ENCODE measurements at places on chromosomes 1 and 21.

- peak; percentile 43 for DNase-seq
Observed at GRCh38 chr1:107057197-107058133, 991 bp downstream of the PRMT6 start.

- no peak for DNase-seq
Observed at GRCh38 chr21:33551664-33552063, 8.8 kb downstream of the SON start.

DNA sequence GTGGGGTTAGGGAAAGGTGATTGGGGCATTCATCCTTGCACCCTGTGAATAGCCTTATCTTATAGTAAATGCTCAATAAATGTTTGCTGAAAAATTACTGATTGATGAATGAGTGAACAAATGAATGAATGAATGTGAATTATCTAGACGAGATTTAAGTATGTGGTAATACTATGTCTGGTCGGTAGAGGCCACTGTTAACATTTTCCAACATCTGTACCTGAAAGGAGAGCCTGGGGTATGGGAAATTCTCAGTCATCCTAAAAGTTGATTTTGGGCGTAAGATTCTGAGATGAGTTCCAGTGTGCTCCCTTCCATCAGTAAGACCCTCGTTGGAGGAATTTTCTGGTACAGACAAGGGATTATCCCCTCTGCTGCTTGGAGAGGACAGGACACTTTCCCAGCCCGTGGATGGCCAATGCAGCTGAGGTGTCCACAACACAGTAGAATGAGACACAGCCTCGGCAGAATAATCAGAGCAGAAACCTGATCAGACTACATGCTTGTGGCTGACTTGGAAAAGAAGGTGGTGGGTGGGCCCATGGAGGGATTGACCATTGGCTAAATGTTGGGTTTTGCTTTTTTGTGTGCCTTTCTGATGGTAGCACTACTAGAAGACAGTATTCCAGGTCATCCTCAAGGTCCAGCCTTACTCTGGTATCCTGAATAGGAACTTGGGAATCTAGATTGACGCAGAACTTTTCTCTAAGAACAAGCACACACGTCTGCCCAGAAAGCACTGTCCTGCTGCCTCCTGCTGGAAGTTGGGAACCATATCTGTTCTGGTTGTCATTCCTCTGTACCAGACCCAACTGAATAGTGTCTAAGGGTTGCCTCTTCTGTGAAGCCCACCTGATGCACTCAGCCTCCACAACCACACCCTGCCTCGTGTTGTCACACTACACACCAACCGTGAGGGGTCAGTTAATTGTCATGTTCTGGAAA, 262.0 kb downstream of the TNR start:
- DNase-seq: no peak

- DNase-seq: no peak
Observed at GRCh38 chr1:101128211-101128727, 102.7 kb upstream of the DPH5 start.

- DNase-seq: no peak
Observed at GRCh38 chr1:209989525-209989924, 51.5 kb downstream of the SYT14 start.

DNA sequence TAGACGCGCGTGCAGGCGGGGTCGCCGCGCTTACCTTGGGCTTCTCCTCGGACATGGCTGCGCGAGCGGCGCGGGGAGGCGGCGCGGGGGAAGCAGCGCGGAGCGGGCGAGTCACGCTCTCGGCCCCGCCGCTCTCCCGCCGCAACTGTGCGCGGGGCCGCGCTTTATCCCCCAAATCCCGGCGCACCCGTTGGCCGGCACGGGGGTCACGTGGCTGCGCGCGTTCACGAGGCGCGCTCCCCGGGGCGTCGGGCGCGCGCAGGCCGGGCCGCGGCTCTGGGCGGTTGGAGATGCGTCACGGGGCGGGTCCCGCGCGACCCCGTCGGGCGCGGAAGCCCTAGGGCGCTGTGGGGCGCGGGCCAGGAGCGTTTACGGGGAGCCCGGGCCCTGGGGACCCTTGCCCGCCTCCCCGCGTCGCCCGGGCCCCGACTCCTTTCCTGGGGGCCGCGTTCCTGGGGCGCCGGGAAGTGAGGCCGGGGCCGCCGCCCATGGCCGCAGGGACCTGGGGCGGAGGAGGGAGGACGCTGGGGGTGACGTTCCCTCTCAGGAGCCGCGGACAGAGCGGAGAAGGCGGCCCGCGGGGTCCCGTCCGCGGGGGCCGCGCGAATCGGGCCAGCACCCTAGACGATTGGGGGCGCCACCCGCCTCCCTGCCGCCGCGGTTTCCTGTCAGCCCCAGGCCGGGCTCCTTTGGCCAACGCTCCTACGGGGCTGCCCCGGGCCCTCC, at the start of gene SUMO3:
SUMO3 (minus strand) TSS at position 149 of the 726 bp plus-strand sequence; CDS start at position 55, 94 bp downstream.
- peak; percentile 71 for DNase-seq

GRCh38 chr1:158933621-158934020, 2.3 kb downstream of the PYHIN1 start:
- DNase-seq: no peak

DNA sequence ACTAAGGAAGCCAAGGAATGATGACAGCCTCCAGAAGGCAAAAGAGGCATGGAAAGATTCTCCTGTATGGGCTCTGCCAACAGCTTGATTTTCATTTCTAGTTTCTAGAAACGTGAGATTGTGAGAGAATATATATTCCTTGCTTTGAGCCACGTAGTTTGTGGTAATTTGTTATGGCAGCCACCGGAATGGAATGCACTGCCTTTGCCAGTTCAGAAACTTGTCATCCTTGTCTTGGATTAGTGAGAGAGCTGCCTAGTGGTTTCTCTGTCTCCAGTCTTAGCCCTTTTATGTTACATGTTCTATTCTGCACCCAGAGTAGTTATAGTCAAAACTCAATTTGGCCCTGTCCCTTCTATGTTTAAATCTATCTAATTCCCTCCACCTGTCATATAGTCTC, 216.0 kb upstream of the PTGFR start:
- no peak for DNase-seq

GRCh38 chr1:3453891-3454810, at the start of gene ARHGEF16:
Gene ARHGEF16, plus strand, starts transcription at chr1:3454665. Its CDS starts 8,420 bp downstream, at chr1:3463085.
- DNase-seq: no peak

GRCh38 chr21:26884436-26884835, 39.2 kb upstream of the ADAMTS1 start:
- DNase-seq: no peak

DNA sequence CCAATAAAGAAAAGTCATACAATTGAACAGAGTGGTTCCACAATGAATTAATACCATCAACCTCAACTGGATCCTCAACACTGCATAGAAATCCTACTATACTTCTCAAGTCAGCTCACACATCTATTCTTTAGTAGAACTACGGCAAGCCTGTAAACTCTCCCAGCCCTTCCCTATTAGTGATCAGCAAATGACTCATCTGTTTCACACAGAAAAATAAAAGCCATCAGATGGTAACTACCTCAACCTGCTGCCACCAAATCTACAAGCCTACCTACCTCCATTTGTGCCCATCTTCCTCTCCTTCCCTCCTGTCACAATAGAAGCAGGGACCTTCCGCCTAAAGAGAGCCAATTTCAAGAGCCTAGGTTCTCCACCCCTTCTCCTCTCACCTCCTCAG, 63.6 kb downstream of the DMAP1 start:
- no peak for DNase-seq

DNA sequence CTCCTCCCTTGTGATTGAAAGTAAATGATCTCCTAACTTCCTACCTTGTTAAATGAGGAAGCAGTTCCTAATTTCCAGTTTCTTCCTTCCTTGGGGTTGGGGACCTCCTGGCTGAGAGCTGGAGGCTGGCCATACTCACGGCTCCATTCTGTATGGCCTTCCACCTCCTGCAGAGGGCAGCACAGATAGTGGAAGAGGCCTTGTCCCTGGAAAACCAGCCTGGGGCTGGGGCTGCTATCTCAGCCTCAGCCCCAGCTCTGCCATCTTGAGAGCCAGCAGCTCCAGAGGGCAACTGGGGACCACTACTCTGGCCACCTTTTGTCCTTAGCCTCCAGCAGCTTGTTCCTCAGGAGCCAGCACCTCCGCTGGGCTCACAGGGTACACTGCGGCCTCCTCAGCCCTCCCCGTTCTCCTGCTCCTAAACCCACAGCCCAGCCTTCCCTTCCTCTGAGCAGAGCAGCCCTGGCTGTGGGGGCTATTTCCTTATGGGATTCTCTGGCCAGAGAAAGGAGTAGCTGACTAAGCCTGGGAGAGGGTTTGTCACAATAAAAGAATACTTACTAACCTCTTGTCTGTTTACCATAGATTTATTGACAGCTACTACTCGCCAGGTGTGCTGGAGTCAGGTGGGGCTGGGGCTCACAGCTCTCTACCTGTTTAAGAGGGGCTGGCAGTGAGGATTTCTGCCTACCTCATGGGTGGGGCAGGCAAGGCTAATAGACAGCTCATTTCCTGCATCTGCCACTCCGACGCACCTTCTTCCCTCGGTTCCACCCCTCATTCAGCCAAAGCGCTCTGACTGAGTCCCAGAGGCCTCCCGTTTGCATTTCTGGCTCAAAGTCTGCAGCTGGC, 6.3 kb downstream of the TMEM234 start:
- DNase-seq: no peak

GRCh38 chr1:24503870-24504523, 1.4 kb downstream of the RCAN3 start:
- DNase-seq: no peak

DNA sequence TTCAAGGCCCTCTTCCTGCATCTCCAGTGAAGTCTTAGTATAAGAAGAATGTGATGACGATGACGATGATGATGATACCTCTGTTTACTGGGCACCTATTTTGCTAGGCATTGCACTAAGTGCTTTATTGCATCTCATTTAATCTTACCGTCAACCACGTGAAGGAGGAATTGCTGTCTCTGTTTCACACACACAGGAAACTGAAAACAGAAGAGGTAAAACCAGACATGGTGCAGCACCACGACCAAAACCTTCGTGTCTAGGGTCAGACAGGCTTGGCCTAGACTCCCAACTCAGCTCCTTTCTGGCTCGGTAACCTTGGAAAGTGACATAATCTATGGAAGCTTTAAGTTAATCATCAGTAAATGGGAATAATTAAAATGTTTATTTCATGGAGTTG, 20.7 kb upstream of the KCNA2 start:
- no peak for DNase-seq

GRCh38 chr1:65278376-65279069, 30.8 kb upstream of the DNAJC6 start:
- no peak for DNase-seq

GRCh38 chr1:206573319-206573718, 38.9 kb downstream of the EIF2D start:
- DNase-seq: no peak

GRCh38 chr1:218426343-218426657, 81.2 kb downstream of the TGFB2 start:
- DNase-seq: no peak

- no peak for DNase-seq
Observed at GRCh38 chr1:91026777-91027176, 4.9 kb upstream of the ZNF644 start.

GRCh38 chr1:225824533-225824941, 14.6 kb downstream of the EPHX1 start:
- no peak for DNase-seq

GRCh38 chr21:38126666-38127303, 130.0 kb upstream of the KCNJ15 start:
- peak; percentile 37 for DNase-seq

DNA sequence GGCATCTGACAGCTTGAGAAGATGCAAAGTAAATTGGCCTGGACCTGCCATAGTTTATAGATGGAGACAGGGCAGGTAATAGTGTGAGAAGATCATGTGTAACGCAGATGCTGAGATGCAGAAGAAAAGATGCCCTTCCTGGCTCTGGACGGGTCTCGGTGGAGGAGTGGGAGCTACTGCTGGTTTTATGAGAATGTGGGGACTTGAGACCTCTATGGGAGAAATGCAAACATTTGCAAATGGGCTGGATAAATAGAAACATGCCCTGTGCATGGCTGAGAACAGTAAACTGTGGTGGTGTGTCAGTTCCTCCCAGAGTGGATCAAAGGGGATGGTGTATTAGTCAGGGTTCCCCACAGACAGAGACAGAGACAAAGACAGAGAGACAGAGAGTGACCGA, 21.9 kb downstream of the UBASH3A start:
- DNase-seq: no peak

DNA sequence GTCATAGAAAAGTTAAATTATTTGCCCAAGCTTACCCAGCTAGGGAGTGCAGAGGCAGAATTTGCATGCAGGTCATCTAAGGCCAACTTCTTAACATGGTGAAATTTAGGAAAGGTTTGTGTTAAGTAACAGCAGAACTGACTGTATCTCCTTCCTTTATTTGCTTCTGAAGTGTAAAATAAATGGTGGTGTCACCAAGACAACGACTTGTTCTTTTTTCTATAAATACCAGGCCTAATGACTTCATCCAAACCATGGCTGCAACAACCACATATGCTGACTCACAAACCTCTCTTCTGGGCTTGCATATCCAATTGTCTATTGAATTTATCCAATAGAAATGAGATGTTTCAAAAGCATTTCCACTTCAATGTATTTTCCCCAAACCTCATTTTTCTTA, 19.1 kb downstream of the COL24A1 start:
- no peak for DNase-seq

DNA sequence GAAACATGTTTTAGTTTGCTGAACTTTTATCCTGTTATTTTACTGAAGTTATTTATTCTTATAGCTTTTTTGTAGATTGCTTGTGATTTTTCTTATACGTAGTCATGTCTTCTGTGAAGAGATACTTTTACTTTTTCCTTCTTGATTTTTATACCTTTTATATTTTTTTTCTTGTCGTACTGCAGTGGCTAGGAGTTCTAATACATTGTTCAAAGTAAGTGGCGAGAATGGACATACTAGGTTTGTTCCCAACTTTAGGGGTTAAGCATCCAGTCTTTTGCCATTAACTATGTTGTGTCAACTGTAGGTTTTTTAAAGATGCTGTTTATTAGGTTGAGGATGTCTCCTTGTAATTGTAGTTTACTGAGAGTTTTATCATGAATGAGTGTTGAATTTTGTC, 36.3 kb downstream of the MAN1A2 start:
- DNase-seq: no peak

GRCh38 chr1:201424146-201424545, 2.6 kb upstream of the TNNI1 start:
- DNase-seq: no peak

DNA sequence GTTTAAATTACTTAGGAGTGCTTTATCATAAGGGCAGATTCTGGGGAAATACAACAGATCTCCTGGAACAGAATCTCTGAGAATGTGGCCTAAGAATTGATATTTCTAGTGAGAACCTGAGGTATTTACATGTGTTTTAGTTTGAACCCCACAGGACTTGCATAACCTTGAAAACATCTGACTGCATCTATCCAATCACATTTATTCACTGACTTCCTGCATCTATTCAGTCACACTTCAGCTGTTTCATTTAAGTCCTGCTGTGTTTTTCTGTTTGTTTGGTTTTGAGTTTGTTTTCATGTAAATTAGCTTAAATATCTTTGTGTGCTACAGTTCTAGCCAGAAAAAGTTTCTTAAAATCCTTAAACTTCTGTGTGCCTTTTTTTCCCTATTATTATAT, 1260.7 kb downstream of the PLA2G4A start:
- DNase-seq: no peak

Measured in stimulated activated CD4-positive, alpha-beta T cell treated with anti-CD3 and anti-CD28 coated beads, TNF-alpha, amount 100 ng/mL, for 48 hours (primary cell).